ENCODE measurements at places on chromosomes 6 and 20. TPM values are rescaled to one million over a fixed set of nuclear protein-coding genes. Genes with fewer than 3 reads are reported as not detected.
A peak's percentile ranks its signal among the peaks of the same experiment; 100 is the strongest.

GRCh38 chr6:88301888-88302768, 136.0 kb upstream of the CNR1 start:
- DNase-seq: no peak

DNA sequence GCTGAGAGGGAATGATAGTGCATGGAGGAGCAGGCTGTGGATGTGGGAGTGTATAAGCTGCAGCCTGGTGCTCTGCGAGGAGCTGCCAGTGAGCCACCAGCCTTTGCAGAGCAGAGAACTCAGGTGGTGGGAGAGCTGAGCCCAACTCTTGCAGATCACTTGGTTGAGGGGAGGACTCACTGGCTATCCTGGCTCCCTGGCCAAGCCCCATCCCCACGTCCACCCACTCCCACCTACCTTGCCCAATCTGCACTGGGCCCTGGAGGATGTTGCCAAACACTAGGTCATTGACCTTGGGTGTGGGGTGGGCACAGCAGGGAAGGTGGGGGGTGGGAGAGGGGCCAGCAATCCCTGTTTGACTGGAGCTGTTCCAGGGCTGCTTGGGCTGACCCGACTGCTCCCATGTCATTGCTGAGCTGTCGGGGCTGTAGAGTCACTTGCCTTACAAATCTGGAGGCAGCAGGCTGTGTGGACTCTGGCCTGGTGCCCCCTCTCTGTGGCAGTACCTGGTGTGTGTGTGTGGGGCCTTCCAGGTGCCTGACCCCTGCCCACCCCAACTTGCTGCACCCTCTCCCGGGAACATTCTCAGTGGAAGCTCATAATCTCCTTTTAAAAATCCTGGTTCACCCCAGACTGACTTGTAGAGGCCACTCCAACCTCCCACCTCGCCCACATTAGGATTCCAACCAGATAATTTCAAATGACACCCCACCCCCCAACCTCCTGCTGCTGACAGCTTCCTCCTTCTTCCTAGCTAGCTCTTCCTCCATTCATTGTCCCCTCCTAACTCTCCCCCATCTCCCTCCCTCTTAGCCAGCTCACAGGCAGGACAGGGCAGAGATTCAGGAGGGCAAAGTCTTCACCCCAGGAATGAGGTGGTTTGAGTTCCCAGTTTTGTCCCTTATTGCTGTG, 162.3 kb downstream of the MRPL14 start:
- DNase-seq: no peak

DNA sequence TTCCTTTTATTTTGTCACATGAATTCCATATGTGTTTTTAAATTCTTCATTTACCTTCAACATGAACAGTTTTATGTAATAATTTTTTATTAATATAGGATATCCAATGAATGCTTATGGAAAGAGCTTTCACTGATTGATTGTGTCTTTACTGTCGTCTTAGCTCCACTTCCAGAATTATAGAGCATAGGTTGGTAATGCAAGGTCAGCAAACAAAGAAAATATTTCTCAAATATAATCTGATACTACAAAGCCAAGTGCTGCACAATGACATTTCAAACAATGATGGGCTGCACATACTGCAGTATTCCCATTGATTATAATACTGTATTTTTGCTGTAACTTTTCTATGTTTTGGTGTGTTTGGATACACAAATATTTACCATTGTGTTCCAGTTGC, 275.7 kb upstream of the RSPO3 start:
- DNase-seq: no peak

DNA sequence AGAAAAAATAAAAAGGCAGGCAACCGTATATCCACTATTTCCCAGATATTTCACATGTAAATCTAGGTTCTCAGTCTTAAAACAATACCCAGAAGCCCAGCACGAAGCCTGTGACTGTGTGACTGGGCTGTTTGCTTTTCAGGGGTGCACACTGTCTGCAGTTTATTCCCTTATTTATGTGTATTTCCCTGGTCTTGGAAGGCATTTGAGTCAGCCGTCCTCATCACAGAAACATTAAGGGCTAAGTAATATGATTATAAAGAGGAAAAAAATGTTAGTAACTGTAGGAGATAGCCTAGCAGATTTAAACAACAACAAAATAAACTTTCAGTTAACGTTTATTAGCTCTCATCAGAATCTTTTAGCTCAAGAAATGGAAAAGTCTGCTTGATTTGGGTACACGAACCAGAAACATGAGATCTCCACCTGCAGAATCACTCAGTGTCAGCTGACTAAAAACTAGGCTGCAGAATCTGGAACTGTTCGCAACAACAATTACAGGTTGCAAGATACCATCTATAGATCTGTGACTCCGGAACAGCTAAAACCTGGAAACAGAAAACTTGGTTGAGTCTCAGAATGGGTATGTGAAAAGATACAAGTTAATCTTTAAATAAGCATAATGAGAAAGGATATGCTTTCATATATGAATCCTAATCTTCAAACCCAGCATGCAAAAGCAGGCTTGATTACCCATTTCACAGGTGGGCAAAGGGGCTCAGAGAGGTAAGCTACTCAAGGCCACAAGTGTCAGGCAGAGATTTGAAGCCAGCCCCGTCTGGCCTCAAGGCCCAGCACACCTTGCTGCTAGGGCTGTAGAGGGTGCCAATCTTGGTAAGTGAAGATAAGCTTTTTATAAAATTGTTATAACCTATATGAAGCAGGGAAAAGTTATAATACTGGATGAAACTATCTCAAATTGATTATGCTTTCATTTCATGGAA, 21.1 kb downstream of the GCLC start:
- no peak for DNase-seq

- DNase-seq: no peak
Measured at GRCh38 chr6:140437619-140438345, 1063.3 kb upstream of the CITED2 start.

GRCh38 chr6:134723081-134723871, 226.6 kb downstream of the ALDH8A1 start:
- no peak for DNase-seq

DNA sequence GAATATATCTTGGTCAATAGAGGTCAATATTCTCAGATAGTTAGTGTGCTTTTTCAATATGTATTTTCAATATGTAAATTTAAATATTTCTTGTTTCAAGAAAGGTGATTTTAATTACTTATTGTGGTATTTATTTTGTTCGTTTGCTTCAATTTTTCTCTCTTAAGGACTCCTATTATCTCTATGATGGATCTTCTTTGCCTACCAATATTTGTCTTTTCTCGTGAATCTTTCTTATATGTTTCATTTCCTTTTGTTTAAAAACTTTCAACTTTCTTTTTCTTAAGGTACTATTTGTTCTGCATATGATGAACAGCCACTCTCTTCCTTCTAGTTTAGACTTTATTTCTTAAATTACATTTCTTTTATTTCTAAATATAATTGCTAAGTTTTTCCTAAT, 46.1 kb upstream of the PSMF1 start:
- no peak for DNase-seq

- no peak for DNase-seq
Measured at GRCh38 chr6:158597565-158597964, 37.7 kb downstream of the TMEM181 start.

- peak; percentile 54 for DNase-seq
Measured at GRCh38 chr20:63968928-63969760, 586 bp downstream of the ZNF512B start.

GRCh38 chr20:24914388-24915241, 34.5 kb upstream of the CST7 start:
- no peak for DNase-seq

GRCh38 chr6:14499841-14500240, 382.3 kb downstream of the CD83 start:
- DNase-seq: no peak

DNA sequence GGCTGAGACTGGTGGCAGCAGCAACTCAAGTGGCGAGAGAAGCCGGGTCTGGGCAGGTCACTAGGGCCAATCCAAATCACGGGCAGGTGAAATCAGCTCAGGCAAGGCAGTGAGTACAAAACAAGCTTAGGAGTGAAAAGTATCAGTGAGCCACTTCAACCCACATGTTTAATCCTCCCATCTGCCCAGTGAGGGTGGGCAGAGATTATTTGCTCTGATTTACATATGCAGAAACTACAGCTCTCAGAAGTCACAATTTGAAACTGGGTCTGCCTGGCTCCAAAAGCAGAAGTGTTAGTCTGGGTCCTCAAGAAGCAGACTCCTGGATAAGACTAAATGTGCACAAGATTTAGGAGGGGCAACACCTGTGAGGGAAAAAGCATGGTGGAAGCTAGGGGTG, 173.7 kb upstream of the LRFN2 start:
- no peak for DNase-seq

DNA sequence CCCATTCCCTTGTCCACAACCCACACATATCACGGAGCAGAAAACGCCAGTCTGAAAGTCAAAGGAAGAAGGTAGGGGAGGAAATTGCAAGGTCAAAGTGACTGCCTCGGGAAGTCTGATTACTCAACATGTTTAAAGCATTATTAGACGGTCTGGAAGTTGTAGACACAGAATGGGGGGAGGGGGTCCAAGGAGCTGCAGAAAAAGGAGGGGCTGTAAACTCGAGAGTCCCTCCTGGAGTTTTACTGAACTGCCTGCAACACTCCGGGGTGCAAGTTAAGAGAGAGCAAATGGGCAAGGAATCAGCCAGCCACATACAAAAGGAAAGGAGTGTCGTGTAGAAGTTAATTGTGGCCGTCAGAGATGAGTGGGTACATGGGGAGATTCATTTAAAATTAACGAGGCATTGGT, 417.7 kb upstream of the JARID2 start:
- DNase-seq: no peak

DNA sequence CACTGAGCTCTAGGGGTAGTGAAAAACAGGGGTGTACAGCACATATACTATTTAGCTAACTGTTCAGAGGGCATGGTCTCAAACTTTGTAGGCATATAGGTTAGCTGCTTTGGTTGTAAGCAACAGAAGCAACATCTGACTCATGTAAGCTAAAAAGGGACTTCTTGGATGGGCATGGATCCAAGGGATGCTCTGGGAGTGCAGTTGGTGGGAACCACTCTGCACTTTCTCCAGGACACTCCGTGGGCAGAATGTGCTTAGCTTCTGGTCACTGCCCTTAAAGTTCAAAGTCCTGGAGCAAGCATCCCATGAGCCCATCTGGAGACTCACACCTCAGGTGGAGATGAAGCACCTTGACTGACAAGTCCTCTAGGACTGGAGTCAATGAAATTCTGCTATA, 11.5 kb downstream of the APCDD1L start:
- DNase-seq: no peak

DNA sequence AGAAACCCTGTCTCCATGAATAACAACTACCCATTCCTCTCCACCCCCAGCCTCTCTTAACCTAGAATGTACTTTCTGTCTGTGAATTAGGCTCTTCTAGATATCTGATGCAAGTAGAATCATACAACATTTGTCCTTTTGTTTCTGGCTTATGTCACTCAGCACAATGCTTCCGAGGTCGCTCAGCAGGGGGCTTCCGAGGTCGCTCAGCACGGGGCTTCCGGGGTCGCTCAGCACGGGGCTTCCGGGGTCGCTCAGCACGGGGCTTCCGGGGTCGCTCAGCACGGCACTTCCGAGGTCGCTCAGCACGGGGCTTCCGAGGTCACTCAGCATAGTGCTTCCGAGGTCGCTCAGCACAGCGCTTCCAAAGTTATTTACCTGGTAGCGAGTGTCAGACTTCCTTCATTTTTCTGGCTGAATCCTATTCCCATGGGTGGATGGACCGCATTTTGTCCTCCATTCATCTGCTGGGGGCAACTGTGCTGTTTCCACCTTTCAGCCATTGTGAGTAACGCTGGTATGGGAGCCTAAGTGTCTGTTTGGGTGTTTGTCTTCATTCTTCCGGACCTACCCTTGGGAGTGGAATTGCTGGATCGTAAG, 31.0 kb upstream of the BHLHE23 start:
- no peak for DNase-seq

GRCh38 chr6:1603708-1604107, 6.0 kb upstream of the FOXC1 start:
- no peak for DNase-seq

GRCh38 chr6:93575495-93576267, 156.3 kb upstream of the EPHA7 start:
- DNase-seq: no peak

GRCh38 chr6:146884728-146885127, 286.0 kb downstream of the ADGB start:
- no peak for DNase-seq

DNA sequence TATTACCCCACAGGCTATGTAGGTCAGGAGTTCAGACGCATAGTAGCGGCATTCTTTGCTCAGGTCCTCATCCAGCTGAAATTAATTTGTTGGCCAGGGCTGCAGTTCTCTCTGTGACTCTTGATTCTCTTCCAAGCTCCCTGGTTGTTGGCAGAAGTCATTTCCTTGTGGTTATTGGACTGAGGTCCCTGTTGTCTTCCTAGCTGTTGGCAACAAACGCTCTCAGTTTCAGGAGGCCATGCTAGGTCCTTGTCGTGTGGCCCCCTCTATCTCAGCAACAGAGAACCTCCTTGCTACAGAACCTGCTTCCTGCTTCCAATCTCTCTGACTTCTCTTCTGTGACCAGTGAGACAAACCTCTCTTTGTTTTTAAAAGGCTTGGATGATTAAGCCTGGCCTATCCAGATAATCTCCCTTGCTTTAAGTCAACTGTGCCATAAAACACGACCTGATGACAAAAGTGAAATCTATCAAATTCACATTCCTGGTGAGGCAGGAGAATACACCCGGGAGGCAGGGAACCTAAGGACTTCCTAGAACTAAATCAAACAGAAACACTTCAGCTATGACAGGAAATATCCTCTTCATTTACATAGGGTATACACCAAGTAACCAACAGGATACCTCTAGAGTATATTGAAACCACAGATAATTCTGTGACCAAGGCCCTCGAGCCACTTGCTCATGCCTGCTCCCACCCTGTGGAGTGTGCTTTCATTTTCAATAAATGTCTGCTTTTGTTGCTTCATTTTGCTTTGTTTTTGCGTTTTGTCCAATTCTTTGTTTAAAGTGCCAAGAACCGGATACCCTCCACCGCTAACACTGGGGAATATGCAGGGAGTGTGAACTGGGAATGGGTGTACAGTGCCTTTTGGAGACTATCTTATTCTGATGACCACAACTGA, 196.0 kb downstream of the BTBD3 start:
- DNase-seq: no peak

GRCh38 chr6:6916598-6916997, 191.2 kb upstream of the RREB1 start:
- no peak for DNase-seq

The SAMD5 gene
- not detected for polyA plus RNA-seq

The APCDD1L gene
- 0.18 TPM for polyA plus RNA-seq

The ARFGEF3 gene
- polyA plus RNA-seq: not detected

The BANF2 gene
- polyA plus RNA-seq: not detected

The PRRT1 gene
- 6.2 TPM for polyA plus RNA-seq

The SNTA1 gene
- 4.3 TPM for polyA plus RNA-seq

The SPINT3 gene
- polyA plus RNA-seq: not detected

The MAFB gene
- polyA plus RNA-seq: not detected

Measured in naive thymus-derived CD4-positive, alpha-beta T cell (primary cell).